Kidney (tissue), 22 donors: ENCODE measurements at places on chromosomes 2 and 18. TPM values are rescaled to one million over a fixed set of nuclear protein-coding genes. Genes with fewer than 3 reads are reported as not detected.

GRCh38 chr2:190942697-190943096 is 62.1 kb downstream of the GLS start:
- no peaks in the 10 kb centered on the region for H3K27me3 ChIP-seq
- H3K36me3 ChIP-seq = no peaks in the 10 kb centered on the region
- no peak overlapping the region for H3K27ac ChIP-seq

- H3K4me1 ChIP-seq = peaks cover 9% of the 10 kb centered on the region
- H3K27me3 ChIP-seq = no peaks in the 10 kb centered on the region
- H3K36me3 ChIP-seq = no peaks in the 10 kb centered on the region
- no peak overlapping the region for H3K4me3 ChIP-seq
These were observed 7.9 kb downstream of the CROCC2 start for GRCh38 chr2:240913810-240914644.

DSG4 gene
- total RNA-seq = not detected

DNA sequence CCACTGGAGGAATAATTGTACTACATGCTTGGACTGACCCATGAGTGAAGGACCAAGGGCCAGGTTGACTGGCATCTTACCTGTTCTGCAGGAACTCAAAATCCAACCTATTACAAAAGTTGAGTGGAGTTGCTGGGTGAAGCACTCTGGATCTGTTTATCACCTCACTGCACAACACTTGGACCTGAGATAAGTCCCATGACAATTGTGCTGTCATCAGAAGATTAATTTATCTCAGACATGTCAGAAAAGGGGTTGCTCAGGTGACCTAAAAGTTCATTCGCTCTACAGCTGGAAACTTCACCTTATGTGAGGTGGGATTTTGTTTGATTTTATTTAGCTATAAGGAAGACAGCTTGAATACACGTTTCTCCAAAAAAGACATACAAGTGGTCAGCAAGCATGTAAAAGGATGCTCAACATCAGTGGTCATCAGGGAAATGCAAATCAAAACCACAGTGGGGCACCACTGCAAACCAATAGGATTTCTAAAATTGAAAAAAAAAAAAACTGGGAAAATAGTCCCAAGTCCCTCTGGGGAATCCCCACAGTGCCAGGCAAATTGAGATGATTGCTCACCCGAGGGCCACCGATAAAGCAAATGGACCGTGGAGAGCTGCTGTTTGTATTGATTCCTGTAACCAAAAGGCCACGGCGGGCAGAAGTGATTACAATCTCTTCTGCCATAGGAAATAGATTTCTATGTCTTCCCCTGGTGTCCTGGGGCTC is 65.8 kb upstream of the SLC35F5 start:
- no peaks in the 10 kb centered on the region for H3K36me3 ChIP-seq
- no peak overlapping the region for H3K4me3 ChIP-seq
- no peaks in the 10 kb centered on the region for H3K27me3 ChIP-seq
- H3K4me1 ChIP-seq = peaks cover 7% of the 10 kb centered on the region
- no peak overlapping the region for H3K27ac ChIP-seq
- no peak for DNase-seq

GRCh38 chr2:38898256-38898655 is 8.6 kb downstream of the ARHGEF33 start:
- H3K4me1 ChIP-seq = no peaks in the 10 kb centered on the region
- H3K4me3 ChIP-seq = no peak overlapping the region
- H3K27ac ChIP-seq = no peak overlapping the region

DNA sequence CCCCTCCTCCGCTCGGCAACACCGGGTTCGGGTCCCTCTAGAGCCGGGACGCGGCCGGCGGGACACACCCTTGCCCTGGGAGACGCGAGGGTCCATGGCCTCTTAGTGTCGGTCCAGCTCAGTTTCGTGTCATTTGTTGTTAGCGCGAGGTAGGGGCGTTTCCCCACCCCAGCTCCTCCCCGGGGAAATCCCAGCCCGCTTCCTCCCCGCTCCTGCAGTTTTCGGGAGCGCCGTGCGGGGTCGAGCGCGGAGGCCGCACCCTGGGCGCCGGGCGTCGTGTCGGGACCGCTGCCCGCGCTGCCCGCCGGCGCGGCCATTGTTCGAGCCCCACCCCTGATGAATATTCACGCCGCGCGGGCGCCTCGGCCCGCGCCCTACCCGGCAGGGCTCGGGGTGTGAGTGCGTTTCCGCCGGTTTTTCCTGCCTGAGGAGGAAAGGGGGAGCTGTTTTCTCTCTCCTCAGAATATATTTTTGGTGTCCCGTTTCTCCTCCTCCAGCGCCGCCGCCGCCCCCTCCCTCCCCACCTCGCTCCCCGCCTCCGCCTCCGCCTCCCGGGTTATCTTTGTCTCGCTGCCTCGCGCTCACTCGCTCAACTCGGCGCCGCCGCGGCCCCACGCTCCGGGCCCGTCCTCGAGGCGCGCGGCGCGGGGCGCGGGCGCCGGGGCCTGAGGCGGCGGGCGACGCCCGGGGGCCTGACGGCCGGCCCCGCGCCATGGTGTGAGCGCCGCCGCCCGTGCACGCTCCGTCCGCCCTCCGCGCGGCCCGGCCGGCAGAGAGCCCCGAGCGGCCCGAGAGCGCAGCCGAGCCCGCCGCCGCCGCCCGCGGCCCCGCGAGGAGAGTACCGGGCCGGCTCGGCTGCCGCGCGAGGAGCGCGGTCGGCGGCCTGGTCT is at the start of gene MAP4K4:
MAP4K4 (plus strand) TSS at position 584 of the 890 bp plus-strand sequence. CDS start 374 bp downstream, outside the sequence.
- H3K36me3 ChIP-seq = no peaks in the 10 kb centered on the region
- H3K4me3 ChIP-seq = peak within 1 kb of the TSS; percentile 82
- peak; percentile 83 for DNase-seq
- H3K27ac ChIP-seq = peak within 1 kb of the TSS; percentile 70
- peaks cover 7% of the 10 kb centered on the region for H3K4me1 ChIP-seq

DNA sequence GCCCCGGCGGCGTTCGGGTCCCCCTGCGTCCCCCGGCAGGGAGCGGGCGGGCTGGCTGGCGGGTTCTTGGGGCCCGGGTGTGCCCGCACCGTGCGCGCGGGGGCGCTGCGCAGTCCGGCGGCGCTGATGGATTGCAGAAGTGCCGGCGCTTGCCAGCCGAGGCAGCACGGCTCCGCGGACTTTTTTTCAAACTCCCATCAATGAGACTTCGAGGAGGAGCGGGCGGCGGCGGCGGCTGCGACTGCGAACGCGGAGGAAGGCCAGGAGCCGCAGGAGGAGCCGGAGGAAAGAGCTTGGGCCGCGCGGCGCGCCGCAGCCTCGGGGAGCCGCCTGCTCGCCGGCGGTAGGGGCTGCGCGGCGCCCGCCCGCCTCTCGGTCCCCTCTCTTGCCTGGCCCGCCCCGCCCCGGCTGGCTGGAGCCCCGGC is at the start of gene GLI2:
GLI2 (plus strand) TSS at position 123 of the 425 bp plus-strand sequence. CDS start 61,453 bp downstream, outside the sequence.
- peak within 1 kb of the TSS; percentile 52 for H3K4me3 ChIP-seq
- H3K36me3 ChIP-seq = no peaks in the 10 kb centered on the region
- no peaks in the 10 kb centered on the region for H3K27me3 ChIP-seq
- DNase-seq = peak; percentile 92
- H3K27ac ChIP-seq = peak within 1 kb of the TSS; percentile 81

DNA sequence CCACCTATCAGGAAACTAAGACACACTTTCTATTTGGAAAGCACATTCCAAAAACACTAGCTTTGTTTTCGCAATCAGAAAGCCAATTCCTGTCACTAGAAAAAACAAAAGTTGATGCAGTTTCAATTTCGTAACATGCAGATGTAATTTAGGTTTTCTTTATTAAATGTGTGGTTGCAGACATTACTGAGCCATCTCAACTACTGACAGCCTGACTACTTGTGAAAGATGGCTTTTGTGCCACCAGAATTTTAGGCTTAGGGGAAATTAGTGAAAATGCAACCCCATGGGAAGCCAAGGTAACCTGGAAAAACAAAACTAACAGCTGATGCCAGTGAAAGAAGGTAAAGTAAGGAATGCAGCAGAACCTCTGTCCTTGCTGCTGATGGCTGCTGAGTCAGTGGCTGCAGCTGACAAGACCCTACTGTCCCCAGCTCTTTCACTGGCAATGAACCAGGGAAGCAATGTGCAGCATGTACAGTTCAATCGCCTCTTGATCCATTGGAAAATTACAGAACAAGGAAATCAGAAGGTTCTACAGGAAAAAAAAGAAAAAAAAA is 34.9 kb downstream of the FEZ2 start:
- H3K4me1 ChIP-seq = peaks cover 2% of the 10 kb centered on the region
- peaks cover 12% of the 10 kb centered on the region for H3K36me3 ChIP-seq
- peak overlapping the region; percentile 15 for H3K4me3 ChIP-seq
- DNase-seq = no peak
- no peak overlapping the region for H3K27ac ChIP-seq

- no peak overlapping the region for H3K4me3 ChIP-seq
- H3K36me3 ChIP-seq = no peaks in the 10 kb centered on the region
- no peak overlapping the region for H3K27ac ChIP-seq
- H3K27me3 ChIP-seq = no peaks in the 10 kb centered on the region
- H3K4me1 ChIP-seq = no peaks in the 10 kb centered on the region
These were observed 99.9 kb upstream of the SPRED2 start for GRCh38 chr2:65532326-65532725.

DNA sequence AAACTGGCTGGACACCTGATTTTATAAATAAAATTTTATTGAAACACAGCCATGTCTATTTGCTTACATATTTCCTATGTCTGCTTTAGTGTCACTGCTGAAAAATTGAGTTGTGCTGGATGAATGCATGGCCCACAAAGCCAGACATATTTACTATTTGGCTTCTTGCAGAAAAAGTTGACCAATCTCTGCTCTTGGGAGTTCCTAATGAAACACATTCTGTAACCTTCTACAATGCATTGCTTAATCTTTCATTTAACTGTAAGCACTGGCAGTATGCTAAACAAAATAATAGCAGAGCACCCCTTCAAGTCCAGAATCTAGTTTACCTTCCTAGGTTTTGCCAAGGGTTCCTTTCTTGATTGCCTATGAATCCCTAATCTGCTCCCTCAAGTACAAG is 17.7 kb upstream of the SERPINB7 start:
- no peaks in the 10 kb centered on the region for H3K27me3 ChIP-seq
- no peak overlapping the region for H3K4me3 ChIP-seq
- DNase-seq = no peak
- H3K27ac ChIP-seq = no peak overlapping the region
- H3K36me3 ChIP-seq = no peaks in the 10 kb centered on the region

GRCh38 chr2:120262150-120262549 is 9.5 kb downstream of the RALB start:
- H3K27me3 ChIP-seq = no peaks in the 10 kb centered on the region
- H3K4me3 ChIP-seq = no peak overlapping the region
- peaks cover 11% of the 10 kb centered on the region for H3K4me1 ChIP-seq
- DNase-seq = no peak

GRCh38 chr18:21745231-21745630 is 4.6 kb downstream of the MIB1 start:
- H3K27ac ChIP-seq = no peak overlapping the region
- no peaks in the 10 kb centered on the region for H3K36me3 ChIP-seq
- no peaks in the 10 kb centered on the region for H3K27me3 ChIP-seq
- DNase-seq = no peak
- peaks cover 5% of the 10 kb centered on the region for H3K4me1 ChIP-seq
- H3K4me3 ChIP-seq = no peak overlapping the region

DNA sequence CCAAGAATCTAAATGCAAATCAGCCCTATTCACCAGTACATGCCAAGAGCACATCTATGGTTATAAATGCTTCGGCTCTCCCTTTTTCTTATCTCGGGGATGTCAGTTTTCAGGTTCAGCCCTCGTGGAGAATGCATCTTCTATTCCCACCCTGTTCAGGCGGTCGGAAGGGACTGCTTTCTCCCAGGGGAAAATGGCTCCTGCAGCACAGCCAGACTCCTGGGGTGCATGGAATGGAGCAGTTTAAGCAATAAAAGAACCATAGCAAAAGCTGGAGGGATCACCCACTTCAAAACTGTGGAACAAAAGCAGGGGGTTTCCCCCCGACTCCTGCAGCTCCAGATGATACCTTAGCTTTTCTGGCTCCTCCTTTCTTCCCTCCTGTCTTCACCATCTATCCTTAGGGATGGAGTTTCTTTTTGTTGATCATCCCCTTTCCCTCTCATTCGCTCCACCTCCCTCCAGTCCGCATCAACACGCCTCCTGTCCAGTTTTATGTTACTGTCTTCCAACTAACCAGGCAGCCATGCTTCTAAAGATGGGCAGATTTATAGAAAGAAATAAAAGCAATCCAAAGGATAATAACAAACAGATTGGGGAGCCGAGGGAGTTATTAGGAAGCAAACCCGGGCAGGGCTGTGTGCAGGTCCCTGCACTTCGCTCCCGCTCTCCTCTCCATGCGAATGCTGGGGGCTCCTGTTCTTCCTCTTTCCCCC is 356.2 kb upstream of the SMIM21 start:
- H3K36me3 ChIP-seq = no peaks in the 10 kb centered on the region
- no peak overlapping the region for H3K27ac ChIP-seq
- H3K4me3 ChIP-seq = no peak overlapping the region
- no peaks in the 10 kb centered on the region for H3K27me3 ChIP-seq
- no peaks in the 10 kb centered on the region for H3K4me1 ChIP-seq
- no peak for DNase-seq

- H3K4me3 ChIP-seq = no peak overlapping the region
- DNase-seq = no peak
- H3K36me3 ChIP-seq = no peaks in the 10 kb centered on the region
- no peak overlapping the region for H3K27ac ChIP-seq
- no peaks in the 10 kb centered on the region for H3K4me1 ChIP-seq
- H3K27me3 ChIP-seq = no peaks in the 10 kb centered on the region
These were observed 69.3 kb downstream of the KCNG2 start for GRCh38 chr18:79866889-79867574.

TCF23 gene
- 0.38 TPM for total RNA-seq

GRCh38 chr2:20796374-20796791 is 26.5 kb downstream of the LDAH start:
- H3K27me3 ChIP-seq = no peaks in the 10 kb centered on the region
- no peak for DNase-seq
- H3K4me3 ChIP-seq = no peak overlapping the region

- H3K4me3 ChIP-seq = no peak overlapping the region
- H3K27me3 ChIP-seq = no peaks in the 10 kb centered on the region
- H3K27ac ChIP-seq = no peak overlapping the region
- no peaks in the 10 kb centered on the region for H3K36me3 ChIP-seq
- H3K4me1 ChIP-seq = no peaks in the 10 kb centered on the region
These were observed 15.6 kb upstream of the ANTXR1 start for GRCh38 chr2:68997401-68997800.

DNA sequence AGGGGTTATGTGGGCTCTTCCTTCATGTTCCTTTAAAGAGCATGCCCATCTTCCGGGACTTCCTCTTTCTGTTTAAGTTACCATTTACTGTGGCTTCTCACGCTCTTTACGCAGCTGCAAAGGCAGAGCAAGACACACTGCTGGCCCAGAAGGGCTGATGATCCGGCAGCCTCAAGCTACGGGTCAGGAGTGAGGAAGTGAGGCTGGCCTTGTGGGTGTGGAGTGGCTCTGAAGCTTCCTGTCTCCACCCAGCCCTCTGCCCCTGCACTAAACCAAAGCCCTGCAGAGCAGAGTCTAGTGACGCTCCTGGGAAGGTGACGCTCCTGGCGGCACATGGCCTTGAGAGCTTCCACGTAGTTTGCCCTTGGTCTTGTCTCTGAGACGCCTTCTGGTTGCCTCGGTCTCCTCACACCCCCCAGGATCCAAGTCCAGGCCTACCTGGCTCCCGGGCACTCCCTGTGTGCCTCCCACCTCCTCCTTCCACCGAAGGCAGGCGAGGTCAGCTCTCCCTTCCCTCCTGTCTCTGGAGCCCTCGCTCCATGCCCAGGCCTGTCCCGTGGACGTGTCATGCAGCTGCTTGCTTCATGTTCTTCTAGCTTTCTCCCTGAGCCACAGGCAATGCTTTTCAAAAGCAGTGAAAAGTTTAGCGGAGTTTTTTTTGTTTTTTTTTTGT is 50.3 kb downstream of the ARL4C start:
- no peaks in the 10 kb centered on the region for H3K4me1 ChIP-seq
- H3K27me3 ChIP-seq = no peaks in the 10 kb centered on the region
- no peak overlapping the region for H3K4me3 ChIP-seq
- peak; percentile 34 for DNase-seq
- H3K36me3 ChIP-seq = no peaks in the 10 kb centered on the region

SERPINB4 gene
- not detected for total RNA-seq
